ENCODE measurements at places on chromosomes 1 and 21. TPM values are rescaled to one million over a fixed set of nuclear protein-coding genes. Genes with fewer than 3 reads are reported as not detected.

MYOC gene
- not detected for total RNA-seq

ST6GALNAC5 gene
- not detected for total RNA-seq

TNFAIP8L2 gene
- total RNA-seq = 5.7 TPM

VWA1 gene
- total RNA-seq = not detected

ITGB2 gene
- 1,393 TPM for total RNA-seq

BPNT1 gene
- total RNA-seq = 8.9 TPM

PRUNE1 gene
- 13.5 TPM for total RNA-seq

KCNQ4 gene
- total RNA-seq = 0.45 TPM

CRYZL1 gene
- total RNA-seq = 30.0 TPM

AGBL4 gene
- not detected for total RNA-seq

SRM gene
- 29.2 TPM for total RNA-seq

LIPI gene
- not detected for total RNA-seq

Measured in natural killer cell (primary cell).